ENCODE measurements at places on chromosomes 1 and 21.
A peak's percentile ranks its signal among the peaks of the same experiment; 100 is the strongest.

DNA sequence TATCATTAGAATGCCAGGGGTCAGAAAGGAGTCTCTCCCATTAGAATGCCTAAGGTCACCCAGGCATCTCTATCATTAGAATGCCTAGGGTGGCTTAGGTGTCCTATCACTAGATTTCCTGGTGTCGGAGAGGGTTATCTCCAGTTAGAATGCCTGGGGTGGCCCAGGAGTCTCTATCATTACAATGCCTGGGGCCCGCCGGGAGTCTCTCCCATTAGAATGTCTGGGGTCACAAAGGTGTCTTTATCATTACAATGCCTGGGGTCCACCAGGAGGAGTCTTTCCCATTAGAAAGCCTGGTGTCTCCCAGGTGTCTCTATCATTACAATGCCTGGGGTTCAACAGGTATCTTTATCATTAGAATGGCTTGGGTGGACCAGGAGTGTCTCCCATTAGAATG, 56.2 kb downstream of the RNF187 start:
- no peak for DNase-seq

DNA sequence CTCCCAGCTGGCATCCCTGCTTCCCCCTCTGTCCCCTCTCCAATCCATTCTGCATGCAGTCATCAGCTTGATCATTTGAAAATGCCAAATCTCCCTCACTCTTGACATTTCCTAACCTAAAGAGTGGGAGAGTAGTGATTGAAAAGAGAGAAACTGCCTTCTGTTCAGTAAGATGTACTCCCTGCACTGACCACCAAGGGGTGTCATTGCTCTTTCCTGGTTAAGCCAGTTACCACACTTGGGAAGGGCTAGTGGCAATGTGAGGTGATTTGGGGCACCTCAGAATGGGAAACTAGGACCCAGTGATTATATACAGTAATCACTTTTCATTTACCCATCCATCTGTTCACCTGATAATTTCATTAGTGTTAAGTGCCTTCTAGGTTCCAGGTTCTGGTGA, 6.9 kb upstream of the TMEM269 start:
- peak; percentile 65 for DNase-seq

DNA sequence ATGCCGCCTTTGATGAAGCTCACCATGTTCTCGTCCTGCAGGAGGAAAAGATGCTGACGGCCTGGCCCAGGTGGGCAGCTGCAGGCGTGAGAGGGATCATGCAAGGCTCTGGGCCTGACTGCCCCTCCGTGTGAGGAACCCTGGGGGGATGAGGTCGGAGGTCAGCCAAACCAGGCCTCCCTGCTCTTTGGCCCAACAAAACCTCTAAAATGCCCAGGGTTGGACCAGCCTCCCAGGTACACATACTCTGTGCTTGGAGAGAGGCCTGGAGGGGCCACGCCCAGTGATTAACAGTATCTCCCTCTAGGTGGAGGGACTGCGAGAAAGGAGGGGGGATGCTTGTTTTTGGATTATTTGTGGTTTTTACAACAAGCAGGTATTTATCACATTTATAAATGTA, 21.1 kb downstream of the TTC39A start:
- no peak for DNase-seq

- no peak for DNase-seq
Observed at GRCh38 chr21:35153671-35154070, 104.6 kb upstream of the RUNX1 start.

DNA sequence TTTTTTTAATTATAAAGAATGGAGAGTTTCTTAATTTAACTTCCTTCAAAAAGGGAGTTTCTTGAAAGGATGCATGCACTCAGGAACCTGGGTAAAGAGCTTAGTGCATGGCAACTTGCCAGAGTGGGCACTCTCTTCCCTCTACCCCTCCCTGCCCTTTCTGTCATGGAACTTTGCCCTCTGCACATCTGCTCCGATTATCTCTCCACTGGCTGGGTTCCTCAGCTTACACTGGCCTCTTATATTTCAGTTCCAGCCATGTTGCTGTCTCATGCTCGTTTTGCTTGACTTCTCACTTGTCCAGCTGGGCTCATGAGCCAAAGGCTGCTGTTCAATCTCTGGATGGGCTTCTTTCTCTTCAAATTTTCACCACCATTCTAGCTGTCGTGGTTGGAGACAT, 87.0 kb downstream of the NCAM2 start:
- no peak for DNase-seq

GRCh38 chr1:156508205-156508954, 7.8 kb upstream of the MEF2D start:
- no peak for DNase-seq

DNA sequence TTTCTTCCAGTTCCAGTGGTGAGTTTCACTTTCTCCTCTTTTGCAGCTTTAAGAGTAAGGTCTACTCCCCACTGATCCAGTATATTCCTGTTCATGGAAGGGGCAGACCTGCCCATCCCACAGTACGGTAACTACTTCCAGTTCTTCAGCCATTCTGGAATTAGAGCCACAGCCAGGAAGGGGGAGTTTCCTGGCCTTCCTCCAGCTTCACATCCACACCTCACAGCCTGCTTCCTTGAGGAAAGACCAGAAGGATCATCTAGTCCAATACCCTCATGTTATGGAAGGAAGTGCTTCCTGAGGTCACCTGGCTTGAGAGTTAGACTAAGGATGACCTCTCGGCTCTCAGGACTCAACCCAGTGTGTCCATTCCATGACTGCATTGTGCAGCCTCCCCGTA, 597.8 kb downstream of the KIF26B start:
- no peak for DNase-seq

DNA sequence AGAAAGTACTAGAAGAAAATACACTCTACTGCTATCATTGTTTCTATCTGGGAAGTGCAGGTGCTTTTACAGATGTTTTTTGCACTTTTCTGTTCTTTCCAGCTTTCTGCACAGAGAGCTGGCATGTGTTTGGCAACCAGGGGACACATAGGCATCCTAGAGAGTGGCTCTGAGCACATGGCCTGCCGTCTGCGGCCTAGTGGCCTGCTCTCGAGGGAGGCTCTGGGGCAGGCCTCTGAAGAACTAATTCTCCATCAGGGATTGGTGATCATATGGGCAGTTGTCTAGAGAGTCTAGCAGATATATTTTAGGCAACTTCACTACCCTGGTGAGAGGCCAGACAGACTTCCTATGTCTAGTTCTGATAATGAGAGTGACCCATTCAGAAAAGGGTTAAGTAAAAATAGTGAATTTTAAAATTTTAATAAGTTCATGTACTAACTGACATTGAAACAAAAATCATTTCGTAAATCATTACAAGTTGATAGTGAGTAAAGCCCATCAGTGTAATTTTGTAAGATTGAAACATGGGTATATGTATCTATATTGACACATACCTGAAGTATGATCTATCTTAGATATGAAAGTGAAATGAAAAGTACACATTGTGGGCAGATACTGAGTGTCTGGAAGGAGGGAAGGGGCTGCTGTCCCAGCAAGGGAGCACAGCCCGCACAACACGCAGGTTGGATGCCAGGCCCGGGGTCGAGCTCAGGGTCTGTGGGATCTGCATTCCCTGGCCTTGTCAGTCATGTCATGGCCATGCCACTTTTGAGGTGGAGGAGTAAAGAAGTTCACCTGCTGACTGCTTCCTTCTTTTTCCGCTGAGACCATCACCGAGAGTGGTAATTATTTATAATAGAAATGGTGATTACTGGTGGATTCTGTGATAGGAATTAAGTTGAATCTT, 79.8 kb downstream of the PCBP3 start:
- no peak for DNase-seq

GRCh38 chr1:158121604-158122254, 59.0 kb upstream of the CD1D start:
- DNase-seq, result peak; percentile 28

GRCh38 chr1:36643371-36644270, 160.9 kb upstream of the CSF3R start:
- no peak for DNase-seq

- no peak for DNase-seq
Observed at GRCh38 chr1:196877964-196878363, 9.9 kb upstream of the CFHR4 start.

Data from adipocyte (in vitro differentiated cells).